SK-N-SH (cell line): ENCODE measurements at places on chromosomes 7 and 10.

GRCh38 chr7:37354656-37355131 is 94.0 kb downstream of the ELMO1 start:
- H3K27ac ChIP-seq = no peak overlapping the region
- no peak overlapping the region for H3K4me3 ChIP-seq
- H3K4me1 ChIP-seq = no peaks in the 10 kb centered on the region
- no peaks in the 10 kb centered on the region for H3K36me3 ChIP-seq
- no peak for DNase-seq

DNA sequence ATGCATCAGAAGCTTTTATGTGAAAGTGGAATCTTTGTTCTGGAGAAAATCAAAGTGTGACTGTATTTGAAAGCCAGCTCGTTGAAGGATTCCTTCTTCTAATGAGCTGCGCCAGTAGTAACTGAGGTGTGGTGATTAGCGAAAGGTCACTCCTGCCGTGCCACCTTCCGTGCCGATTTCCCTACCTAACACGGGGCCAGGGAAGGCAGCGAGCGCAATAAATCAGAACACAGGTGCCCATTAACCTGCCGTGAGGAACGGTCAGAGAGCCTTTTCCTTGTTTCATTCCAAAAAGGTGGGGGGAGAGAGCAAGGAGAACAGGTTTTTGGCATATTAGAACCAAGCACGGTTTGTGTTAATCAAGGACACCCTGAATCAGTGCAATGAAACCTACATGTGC is 258.0 kb downstream of the CELF2 start:
- no peak for DNase-seq
- no peaks in the 10 kb centered on the region for H3K36me3 ChIP-seq
- no peak overlapping the region for H3K27ac ChIP-seq
- H3K27me3 ChIP-seq = no peaks in the 10 kb centered on the region

- no peaks in the 10 kb centered on the region for H3K4me1 ChIP-seq
- peaks cover 69% of the 10 kb centered on the region for H3K36me3 ChIP-seq
- H3K27me3 ChIP-seq = no peaks in the 10 kb centered on the region
- H3K27ac ChIP-seq = no peak overlapping the region
- no peak overlapping the region; the same call in 1 of the 2 replicates for H3K4me3 ChIP-seq
Observed at GRCh38 chr10:59808896-59809643, 55.8 kb upstream of the MRLN start.

GRCh38 chr10:55160655-55161283 is 359.7 kb upstream of the PCDH15 start:
- no peaks in the 10 kb centered on the region for H3K36me3 ChIP-seq
- H3K27me3 ChIP-seq = no peaks in the 10 kb centered on the region
- DNase-seq = no peak
- H3K4me1 ChIP-seq = no peaks in the 10 kb centered on the region

DNA sequence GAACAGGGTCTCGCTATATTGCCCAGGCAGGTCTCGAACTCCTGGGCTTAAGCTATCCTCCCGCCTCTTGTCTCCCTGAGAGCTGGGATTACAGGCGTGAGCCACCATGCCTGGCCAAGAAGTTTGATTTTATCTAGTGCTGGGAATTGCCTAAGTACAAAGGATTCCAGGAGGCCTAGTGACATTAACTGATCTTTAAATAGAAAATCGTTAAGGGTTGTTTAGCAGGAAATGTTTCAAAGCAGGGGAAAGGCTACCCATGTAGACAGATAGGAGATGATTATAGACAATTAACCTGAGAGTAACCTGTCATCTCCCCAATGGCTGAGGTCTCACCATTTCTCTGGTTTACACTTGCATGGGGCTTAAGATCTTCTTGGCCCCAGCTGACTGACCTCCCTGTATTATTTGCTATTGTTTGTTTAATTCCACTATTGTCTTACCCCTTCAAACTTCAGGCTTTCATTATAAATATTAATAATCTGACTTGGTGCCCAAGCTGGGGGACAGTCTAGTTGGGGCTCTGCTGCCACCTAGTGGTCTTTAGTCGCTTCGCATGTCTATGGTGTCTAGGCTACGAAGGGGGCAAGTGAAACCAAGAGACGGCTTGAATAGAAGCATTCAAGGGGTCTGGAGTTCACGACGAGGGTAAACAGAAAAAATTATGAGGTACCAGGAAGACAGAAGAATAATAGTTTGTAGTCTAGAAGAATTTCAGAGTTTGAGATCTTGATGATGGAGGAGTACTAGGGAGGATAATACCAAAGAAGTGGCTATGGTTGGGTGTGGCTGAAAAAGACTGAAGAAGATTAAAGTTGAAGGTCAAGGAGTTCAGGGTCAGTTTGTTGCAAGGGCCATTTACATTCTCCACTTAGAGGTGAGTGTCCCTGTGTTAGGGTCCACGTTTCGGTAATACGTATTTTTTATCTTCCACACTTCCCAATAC is 40.4 kb upstream of the BPGM start:
- H3K27me3 ChIP-seq = no peaks in the 10 kb centered on the region
- no peak overlapping the region for H3K4me3 ChIP-seq
- no peak overlapping the region; the same call in 1 of the 2 replicates for H3K27ac ChIP-seq
- DNase-seq = peak; percentile 66

GRCh38 chr10:93211991-93212390 is 138.3 kb downstream of the CYP26A1 start:
- H3K27ac ChIP-seq = no peak overlapping the region
- no peak overlapping the region for H3K4me3 ChIP-seq
- no peaks in the 10 kb centered on the region for H3K36me3 ChIP-seq
- H3K27me3 ChIP-seq = no peaks in the 10 kb centered on the region
